ENCODE measurements at places on chromosomes 4 and X.

- DNase-seq, result no peak
Measured at GRCh38 chr4:692771-693554, 4.0 kb upstream of the SLC49A3 start.

DNA sequence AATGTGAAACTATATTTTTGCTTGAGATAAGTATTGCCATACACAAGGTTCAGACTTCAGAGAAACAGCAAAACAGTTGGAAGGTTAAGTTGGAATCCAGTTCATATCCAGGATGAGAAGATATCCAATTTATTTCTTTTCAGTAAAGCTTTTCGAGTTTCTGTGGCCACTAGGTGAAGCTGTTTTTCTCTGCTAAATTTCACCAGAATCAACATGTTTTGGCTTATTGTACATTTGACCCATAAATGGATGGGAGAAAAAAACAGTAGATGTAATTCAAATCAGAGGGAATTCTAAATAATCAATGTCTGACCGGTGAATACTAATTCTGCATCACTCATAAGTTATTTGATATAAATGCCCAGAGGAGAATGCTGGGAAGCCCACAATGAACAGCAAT is 9.1 kb upstream of the METTL14 start:
- DNase-seq, result no peak

GRCh38 chr4:120622601-120623000 is 299.9 kb downstream of the PRDM5 start:
- DNase-seq, result no peak

DNA sequence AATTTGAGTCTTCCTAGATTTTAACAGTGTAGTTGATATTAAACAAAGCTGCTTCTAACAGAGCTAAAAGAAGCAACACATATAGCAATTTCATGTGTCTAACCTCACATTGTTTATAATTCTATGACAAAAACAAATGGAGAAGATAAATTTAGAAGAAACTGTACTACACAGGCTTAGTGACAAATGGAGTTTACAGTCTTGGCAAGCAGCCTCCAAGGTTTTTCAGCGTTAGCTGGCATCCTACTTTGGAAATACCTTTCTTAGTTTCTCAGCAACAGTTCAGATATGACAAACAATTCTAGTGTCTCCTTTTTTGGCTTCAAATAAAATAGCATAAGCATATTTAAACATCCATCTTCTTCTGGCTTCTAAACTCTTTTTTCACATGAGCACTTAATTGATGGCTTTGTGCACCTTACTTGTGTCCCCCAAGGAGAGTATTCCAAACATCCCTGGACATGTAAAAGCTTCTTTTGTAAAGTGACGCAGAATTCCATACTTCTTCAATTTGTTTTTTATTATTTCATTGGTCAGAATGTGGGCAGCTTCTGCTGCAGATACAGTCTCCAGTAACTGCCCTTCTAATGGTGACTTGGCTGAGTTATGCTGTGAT is 249.8 kb downstream of the ANTXR2 start:
- no peak for DNase-seq

DNA sequence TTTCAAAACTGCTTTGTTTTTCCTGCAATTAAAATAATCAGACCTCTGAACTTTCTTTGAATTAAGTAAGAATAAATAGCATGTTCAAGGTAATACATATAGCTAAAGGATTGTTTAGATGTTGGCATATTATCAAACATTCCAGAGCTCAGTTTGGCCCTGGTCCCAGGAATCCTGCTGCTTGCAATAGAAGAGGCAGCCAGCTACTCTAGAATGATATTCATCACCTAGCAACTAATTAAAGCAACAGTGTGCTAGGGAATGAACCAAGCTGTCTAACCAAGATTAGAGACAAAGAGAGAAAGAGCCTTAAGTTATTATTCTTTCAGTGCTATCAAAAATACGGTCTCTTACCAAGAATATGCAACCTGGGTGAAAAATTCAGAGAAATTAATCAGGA is 460.9 kb downstream of the GABRG1 start:
- DNase-seq, result no peak

DNA sequence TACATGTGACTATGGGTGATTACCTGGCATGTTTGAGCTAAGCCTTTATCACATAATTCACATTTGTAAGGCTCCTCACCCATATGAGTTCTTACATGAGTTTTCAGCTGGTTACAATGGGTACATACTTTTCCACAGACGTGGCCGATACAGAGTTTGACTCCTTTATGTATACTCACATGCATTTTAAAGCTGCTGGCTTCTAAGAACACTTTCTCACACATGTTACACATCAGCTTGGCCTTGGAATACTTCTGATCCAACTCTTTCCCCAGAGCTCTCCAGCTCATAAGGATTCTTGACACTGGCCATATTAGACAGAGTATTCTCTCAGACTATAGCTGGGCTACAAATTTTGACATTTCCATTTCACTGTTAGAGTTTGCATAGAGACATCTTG is 66.3 kb downstream of the TAB3 start:
- no peak for DNase-seq

Measured in T-helper 9 cell (primary cell).